ENCODE measurements at places on chromosomes 7 and 10.

GRCh38 chr10:70599319-70599718, 3.2 kb downstream of the PRF1 start:
- no peaks in the 10 kb centered on the region for H3K36me3 ChIP-seq
- H3K4me1 ChIP-seq = no peaks in the 10 kb centered on the region
- H3K27ac ChIP-seq = no peak overlapping the region
- no peak overlapping the region for H3K4me3 ChIP-seq

GRCh38 chr7:35726654-35727053, 31.7 kb upstream of the HERPUD2 start:
- H3K4me3 ChIP-seq = no peak overlapping the region
- H3K27me3 ChIP-seq = no peaks in the 10 kb centered on the region
- H3K4me1 ChIP-seq = peaks cover 16% of the 10 kb centered on the region
- no peak for DNase-seq
- H3K36me3 ChIP-seq = no peaks in the 10 kb centered on the region
- no peak overlapping the region for H3K27ac ChIP-seq

GRCh38 chr10:6346631-6347030, 143.9 kb downstream of the PFKFB3 start:
- DNase-seq = no peak
- H3K36me3 ChIP-seq = no peaks in the 10 kb centered on the region
- no peaks in the 10 kb centered on the region for H3K27me3 ChIP-seq
- peaks cover 4% of the 10 kb centered on the region for H3K4me1 ChIP-seq
- H3K4me3 ChIP-seq = no peak overlapping the region

DNA sequence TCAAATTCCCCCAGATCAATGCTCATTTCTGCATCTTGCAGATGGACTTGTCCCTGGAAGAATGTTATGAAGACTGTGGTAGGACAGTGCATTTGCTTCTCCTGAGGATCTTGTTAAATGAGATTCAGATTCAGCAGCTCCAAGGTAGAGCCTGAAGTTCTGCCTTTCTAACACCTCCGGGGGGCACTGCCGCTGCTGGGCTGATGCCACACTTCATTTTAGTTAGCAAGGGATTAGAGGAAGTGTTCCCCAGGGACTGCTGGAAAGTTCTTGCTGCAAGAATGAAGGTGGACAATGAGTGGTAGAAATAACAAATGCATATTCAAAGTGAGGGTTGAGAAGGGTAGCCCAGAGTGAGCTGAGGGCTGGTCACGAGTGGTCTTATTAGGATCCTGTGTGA, 434.3 kb upstream of the AKR1E2 start:
- no peak overlapping the region for H3K4me3 ChIP-seq
- H3K36me3 ChIP-seq = no peaks in the 10 kb centered on the region
- no peaks in the 10 kb centered on the region for H3K27me3 ChIP-seq
- H3K4me1 ChIP-seq = no peaks in the 10 kb centered on the region

GRCh38 chr10:86968994-86969355, 693 bp downstream of the ADIRF start:
- no peak overlapping the region for H3K27ac ChIP-seq
- H3K4me3 ChIP-seq = no peak overlapping the region
- peaks cover 5% of the 10 kb centered on the region for H3K27me3 ChIP-seq
- DNase-seq = no peak
- peaks cover 18% of the 10 kb centered on the region for H3K4me1 ChIP-seq

DNA sequence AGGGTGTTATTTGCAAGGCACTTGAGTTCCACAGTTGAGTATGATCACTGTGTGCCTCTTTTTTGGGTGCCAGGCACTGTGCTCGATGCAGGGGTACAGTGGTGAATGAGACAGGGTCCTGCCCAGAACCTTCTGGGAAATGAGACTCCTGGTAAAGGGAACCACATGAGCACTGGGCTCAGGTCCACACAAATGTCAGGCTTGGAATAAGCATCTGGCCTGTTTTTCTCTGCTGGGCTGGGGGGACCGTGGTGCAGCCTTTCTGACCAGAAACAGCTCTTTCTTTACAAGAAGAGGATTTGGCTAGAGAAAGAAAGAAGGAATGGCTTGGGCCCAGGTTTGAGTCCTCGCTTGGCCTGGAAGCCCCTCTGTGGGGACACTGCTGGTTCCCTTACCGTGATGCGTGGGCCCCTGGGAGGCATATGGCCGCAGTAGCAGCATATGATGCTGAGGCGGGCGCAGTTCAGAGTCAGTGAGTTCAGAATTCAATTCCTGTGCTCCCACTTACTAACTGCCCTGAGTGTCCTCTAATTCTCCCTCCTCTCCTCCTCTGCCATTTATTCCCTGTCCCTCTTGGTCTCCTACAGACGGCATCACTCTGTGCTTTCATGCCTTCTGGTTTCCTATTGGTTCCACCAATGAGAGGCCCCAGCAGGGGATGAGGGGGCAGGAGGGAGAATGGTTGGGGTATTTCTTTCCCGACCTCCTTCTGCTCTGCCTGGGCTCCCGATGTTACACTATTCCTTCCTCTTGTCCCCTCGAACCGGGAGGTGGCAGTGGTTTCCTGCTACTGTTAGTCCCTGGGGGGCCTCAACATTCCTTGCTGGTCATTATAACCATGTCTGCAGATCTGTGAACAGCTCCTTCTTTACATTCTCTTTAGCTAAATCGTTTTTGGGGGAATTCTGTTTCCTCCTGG, 9.6 kb upstream of the KCP start:
- H3K27me3 ChIP-seq = peaks cover 56% of the 10 kb centered on the region
- no peak overlapping the region for H3K4me3 ChIP-seq
- DNase-seq = no peak
- no peak overlapping the region for H3K27ac ChIP-seq
- H3K36me3 ChIP-seq = no peaks in the 10 kb centered on the region

DNA sequence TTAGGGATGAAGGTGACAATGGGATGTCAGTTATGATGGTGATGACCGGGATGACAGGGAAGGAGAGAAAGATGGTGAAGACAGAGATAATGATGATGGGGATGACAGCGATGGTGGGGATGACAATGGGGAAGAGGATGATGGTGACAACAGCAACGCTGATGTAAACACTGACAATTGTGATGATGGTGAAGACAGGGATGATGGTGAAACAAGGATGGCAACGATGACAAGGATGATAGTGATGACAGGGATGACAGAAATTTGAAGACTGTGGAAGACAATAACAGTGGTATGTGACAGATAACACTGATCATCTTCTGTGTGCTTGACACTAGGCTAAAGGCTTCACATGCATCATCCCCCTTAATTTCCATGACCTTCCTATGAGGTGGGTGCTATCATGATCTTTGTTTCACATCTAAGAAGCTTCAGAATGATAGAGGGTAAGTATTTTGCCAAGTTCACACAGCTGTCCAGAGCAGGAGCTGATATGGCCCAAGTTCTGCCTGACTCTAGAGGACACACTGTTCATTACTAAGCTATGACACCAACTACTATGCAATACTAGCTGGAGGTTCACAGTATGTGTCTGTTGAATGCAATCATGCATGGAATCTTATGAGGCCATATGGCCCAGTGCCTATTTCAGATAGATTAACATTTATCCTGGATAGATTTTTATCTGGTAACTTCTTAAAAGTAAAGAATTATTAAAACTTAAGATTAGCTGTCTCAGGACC, 105.6 kb downstream of the RNLS start:
- H3K36me3 ChIP-seq = no peaks in the 10 kb centered on the region
- H3K27ac ChIP-seq = no peak overlapping the region

- no peaks in the 10 kb centered on the region for H3K36me3 ChIP-seq
- DNase-seq = no peak
- no peak overlapping the region for H3K4me3 ChIP-seq
- no peaks in the 10 kb centered on the region for H3K27me3 ChIP-seq
- peaks cover 15% of the 10 kb centered on the region for H3K4me1 ChIP-seq
- no peak overlapping the region for H3K27ac ChIP-seq
Measured at GRCh38 chr10:7932301-7933036, 114.2 kb downstream of the TAF3 start.

- no peak for DNase-seq
- H3K27me3 ChIP-seq = no peaks in the 10 kb centered on the region
- no peak overlapping the region for H3K4me3 ChIP-seq
- H3K27ac ChIP-seq = no peak overlapping the region
- H3K4me1 ChIP-seq = no peaks in the 10 kb centered on the region
- no peaks in the 10 kb centered on the region for H3K36me3 ChIP-seq
Measured at GRCh38 chr7:126083014-126083413, 1153.4 kb upstream of the POT1 start.

GRCh38 chr7:36312064-36312914, 77.4 kb upstream of the ANLN start:
- H3K36me3 ChIP-seq = no peaks in the 10 kb centered on the region
- DNase-seq = no peak
- H3K27me3 ChIP-seq = no peaks in the 10 kb centered on the region
- no peak overlapping the region for H3K4me3 ChIP-seq
- no peak overlapping the region for H3K27ac ChIP-seq
- H3K4me1 ChIP-seq = no peaks in the 10 kb centered on the region

DNA sequence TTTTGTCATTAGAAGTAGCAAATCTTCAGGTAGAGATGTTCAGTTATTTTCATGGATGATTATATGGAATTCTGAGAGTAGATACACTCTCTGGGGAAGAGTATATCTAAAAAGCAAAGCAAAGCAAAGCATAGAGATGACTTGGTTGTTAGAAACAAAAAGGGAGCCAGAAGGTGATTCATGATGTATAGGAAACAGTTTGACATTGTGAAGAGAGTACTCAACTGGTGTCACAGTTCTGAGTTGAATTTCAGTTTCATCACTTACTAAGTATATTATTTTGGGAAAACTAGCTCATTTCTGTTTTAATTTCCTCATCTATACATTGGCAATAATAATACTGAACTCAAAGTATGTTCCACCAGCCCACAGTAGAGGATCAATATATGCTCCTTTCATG, 86.8 kb downstream of the SEMA3C start:
- H3K4me3 ChIP-seq = no peak overlapping the region
- DNase-seq = peak; percentile 8
- H3K4me1 ChIP-seq = peaks cover 25% of the 10 kb centered on the region
- H3K27me3 ChIP-seq = no peaks in the 10 kb centered on the region
- no peak overlapping the region for H3K27ac ChIP-seq

DNA sequence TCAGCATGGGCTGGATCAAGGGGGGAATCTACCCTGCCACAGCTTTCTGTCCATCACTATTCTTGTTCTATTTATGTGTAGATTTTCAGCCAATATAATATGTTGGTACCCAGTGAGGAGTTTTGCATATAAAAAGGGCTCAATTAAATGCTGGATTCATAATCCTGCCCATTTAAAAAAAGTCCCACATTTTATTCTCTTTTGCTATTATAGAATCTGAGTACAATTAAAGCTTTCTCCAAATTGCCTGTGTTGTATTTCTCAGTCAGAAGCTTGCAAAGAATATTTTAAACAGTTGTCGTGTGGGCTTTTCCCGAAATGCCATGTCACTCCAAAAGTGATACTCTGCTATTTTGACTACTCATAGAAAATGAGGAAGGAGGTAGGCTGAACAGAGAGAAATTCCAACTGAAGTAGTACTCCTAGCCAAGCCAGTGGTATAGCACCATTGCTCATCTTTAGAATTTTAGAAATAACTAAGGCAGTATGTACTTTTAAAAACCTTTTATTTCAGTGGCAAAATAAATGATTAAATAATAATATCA, 108.3 kb upstream of the HDAC9 start:
- H3K27me3 ChIP-seq = no peaks in the 10 kb centered on the region
- no peaks in the 10 kb centered on the region for H3K4me1 ChIP-seq
- H3K27ac ChIP-seq = no peak overlapping the region
- H3K36me3 ChIP-seq = no peaks in the 10 kb centered on the region

- H3K4me1 ChIP-seq = no peaks in the 10 kb centered on the region
- H3K36me3 ChIP-seq = peaks cover 3% of the 10 kb centered on the region
- no peaks in the 10 kb centered on the region for H3K27me3 ChIP-seq
- DNase-seq = no peak
Measured at GRCh38 chr10:38094927-38095574, 914 bp downstream of the ZNF37A start.

DNA sequence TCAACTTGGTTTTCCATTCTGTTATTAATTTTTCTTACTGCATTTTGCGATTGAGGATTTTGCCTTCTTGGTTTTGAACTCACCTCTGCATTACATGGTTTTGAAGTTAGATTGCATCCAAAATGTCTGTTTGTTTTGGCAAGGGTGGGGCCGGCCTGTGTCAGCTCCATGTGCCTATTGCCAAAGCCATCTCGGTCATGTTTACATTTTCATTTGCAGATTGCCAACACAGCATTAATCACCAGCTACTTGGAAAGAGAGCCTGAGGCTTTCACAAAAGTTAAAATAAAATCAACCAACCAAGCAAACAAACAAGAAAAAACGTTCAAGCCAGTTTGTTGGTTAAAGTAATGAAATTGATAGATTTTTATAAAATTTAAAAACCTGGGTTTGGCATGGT, 695.8 kb downstream of the TYW1 start:
- H3K4me1 ChIP-seq = no peaks in the 10 kb centered on the region
- peak; percentile 37 for DNase-seq
- no peaks in the 10 kb centered on the region for H3K36me3 ChIP-seq
- no peak overlapping the region for H3K4me3 ChIP-seq
- no peaks in the 10 kb centered on the region for H3K27me3 ChIP-seq

DNA sequence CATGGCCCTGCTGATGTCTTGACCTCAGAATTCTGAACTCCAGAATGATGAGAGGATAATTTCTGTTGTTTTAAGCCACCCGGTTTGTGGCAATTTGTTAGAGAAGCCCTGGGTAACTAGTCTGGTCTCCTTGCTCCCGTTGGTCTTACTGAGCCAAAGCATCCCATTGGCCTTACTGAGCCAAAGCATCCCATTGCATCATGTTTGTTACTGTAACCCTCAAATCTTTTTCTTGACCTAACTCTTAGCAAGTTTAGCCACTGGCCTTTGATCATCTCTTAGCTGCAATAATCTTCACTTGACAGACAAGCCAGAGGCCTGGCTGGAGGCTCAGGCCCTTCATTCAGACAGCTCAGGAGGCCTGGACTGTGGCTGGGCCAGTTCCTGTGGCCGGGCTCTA, 21.8 kb downstream of the TBXAS1 start:
- H3K36me3 ChIP-seq = no peaks in the 10 kb centered on the region
- H3K4me3 ChIP-seq = no peak overlapping the region
- H3K27ac ChIP-seq = no peak overlapping the region
- peaks cover 9% of the 10 kb centered on the region for H3K4me1 ChIP-seq
- no peaks in the 10 kb centered on the region for H3K27me3 ChIP-seq
- no peak for DNase-seq

- no peak overlapping the region for H3K27ac ChIP-seq
- DNase-seq = no peak
- peaks cover 21% of the 10 kb centered on the region for H3K27me3 ChIP-seq
- H3K4me1 ChIP-seq = no peaks in the 10 kb centered on the region
- H3K4me3 ChIP-seq = peak overlapping the region; percentile 43
Measured at GRCh38 chr7:31052487-31052840, 356 bp downstream of the ADCYAP1R1 start.

DNA sequence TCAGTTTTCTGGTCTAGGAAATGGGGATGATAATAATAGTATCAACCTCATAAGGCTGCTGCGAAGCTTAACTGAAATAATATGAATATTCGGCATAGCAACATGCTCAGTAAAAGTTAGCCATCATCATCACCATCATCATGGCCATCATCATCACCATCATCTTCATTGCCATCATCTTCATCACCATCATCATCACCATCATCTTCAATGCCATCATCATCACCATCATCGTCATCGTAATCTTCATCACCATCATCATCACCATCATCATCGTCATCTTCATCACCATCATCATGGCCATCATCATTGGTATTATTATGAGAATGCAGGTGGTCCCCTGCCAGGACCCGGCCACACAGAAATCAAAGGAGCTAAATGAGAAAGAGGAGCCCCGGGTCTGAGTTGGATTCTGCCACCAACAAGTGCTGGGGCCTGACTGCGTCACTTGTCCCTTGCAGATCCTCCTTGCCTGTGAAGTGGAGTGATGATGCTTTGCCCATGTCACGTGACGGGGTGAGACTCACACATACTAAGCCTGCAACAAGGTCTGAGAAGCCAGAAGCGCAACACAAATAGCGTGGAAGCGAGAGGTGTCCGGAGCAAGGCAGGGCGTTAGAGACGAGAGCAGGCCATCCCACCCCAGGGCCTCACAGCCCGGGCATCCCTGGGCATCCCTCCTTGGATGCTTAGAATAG, 46.1 kb upstream of the EN2 start:
- H3K27me3 ChIP-seq = peaks cover 47% of the 10 kb centered on the region
- no peak overlapping the region for H3K27ac ChIP-seq
- no peak overlapping the region for H3K4me3 ChIP-seq

Data from cardiac muscle cell (in vitro differentiated cells and primary cell).